ENCODE measurements at places on chromosomes 1 and 21.

DNA sequence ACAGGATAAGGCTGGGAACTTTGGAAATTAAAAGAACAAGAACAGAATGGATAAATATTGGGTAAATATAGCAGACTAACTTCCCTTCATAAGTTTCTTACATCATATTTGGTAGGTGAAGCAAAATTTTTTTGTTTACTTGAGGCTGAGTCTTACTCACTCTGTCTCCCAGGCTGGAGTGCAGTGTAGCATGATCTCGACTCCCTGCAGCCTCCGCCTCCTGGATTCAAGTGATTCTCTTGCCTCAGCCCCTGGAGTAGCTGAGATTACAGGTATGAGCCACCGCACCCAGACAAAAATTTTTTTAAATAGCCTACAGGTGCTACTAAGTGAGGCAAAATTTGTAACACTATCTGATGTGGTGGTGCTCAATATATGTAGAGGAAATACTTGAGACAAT, 50.7 kb downstream of the TM2D1 start:
- DNase-seq = no peak

DNA sequence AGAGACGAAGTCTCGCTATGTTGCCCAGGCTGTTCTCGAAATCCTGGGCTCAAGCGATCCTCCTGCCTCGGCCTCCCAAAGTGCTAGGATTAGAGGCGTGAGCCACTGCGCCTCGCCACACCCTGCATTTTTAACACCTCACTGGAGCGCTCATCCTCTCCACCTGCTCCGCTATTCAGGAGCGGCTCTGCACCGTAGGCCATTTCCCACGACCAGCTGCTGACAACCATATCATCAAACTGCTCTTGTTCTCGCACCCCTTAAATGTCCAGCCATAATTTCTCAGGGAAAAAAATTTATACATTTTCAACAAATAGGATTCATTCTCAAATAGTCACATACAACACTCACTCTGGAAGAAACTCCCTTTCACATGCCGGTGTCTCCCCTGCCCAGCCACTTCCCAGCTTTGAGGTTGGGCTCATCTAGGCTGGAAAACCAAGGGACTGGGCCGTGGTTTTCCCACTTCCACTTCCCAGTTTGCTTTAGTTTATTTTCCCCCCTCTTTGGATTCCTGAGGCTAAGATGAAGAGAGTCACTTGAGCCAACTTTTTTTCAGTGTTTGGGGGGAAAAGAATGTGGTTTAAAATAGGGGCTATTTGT, 639 bp upstream of the IPO9 start:
- DNase-seq = no peak

GRCh38 chr1:54597455-54598030, 25.8 kb downstream of the FAM151A start:
- DNase-seq = no peak

DNA sequence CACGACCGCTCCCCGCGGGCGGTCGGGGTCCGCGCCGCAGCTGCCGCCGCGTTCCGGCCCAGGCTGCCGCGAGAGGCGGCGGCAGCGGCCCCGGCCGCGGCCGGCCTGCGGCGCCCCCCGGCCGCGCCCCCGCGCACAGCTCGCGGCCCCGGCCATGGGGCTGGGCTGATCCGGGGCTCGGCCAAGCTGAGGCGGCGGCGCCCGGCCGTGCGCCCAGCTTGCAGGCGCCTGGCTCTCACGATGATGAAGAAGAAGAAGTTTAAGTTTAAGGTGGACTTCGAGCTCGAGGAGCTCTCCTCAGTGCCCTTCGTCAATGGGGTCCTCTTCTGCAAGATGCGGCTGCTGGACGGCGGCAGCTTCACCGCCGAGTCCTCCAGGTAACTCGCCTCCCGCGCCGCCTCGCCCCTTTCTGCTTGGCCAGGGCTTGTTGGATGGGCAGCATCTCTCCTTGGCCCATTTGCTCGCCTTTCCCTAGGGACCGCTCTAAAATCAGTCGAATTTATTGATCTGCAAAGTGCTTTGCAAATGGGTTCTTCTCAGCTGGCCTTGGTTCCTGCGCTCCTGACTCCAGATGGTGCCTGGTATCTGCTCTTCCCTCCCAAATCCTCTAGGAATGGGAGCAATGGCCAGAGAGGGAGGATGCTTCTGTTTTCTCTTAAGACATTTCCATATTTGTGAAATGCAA, 431 bp downstream of the EEIG2 start:
- peak; percentile 76 for DNase-seq

DNA sequence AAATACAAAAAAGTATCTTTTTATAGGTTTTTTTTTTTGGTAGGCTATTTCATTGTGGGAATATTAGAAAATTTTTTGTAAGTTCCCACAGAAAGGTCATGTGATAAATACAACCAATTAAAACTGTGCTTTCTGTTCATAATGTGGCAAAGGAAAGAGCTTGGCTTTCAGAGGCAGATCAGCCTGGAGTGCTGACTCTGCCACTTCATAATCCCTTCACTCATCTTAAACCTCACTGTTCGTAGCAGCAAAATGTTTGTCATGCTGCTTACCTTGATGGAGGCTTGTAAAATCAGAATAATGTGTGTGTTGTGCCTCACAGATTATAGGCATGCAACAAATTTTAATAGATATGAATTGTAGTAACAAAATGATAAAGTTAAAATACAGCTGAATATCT, 176.8 kb downstream of the ZP4 start:
- no peak for DNase-seq

DNA sequence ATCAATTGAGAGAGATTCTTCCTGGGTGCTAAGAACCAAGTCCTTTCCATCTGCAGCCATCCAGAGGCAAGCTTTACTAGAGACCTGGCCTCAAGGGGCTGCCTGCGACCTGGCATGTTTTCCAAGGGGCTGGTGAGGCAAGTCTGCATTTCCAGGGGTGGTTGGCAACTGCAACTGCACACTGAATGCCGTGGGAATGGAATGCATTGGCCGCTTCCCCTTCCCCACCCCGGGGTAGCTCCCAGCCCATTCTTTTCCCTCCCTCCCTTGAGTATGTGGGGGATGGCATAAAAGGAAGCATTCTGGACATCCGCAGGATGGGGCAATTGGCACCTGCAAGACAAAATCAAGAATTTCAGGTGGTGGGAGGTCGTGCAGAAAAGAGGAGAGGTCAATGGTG, 155.1 kb downstream of the IGSF21 start:
- DNase-seq = no peak
